ENCODE measurements at places on chromosomes 4 and X. TPM values are rescaled to one million over a fixed set of nuclear protein-coding genes. Genes with fewer than 3 reads are reported as not detected.

Gene DGAT2L6
- total RNA-seq: not detected

Gene SPANXD
- total RNA-seq: not detected

DNA sequence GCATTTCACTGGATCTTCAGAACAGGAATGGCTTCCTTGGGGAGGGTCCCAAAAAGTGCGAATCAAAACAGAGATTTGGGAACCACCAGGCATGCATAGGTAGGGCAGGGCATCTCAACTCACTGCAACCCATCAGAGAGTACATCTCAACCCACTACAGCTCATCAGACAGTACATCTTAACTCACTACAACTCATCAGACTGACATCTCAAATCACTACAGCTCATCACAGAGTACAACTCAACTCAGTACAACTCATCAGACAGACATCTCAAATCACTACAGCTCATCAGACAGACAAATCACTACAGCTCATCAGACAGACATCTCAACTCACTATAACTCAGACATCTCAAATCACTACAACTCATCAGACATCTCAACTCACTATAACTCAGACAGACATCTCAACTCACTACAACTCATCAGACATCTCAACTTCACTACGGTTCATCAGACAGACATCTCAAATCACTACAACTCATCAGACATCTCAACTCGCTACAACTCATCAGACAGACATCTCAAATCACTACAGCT is 47.5 kb upstream of the CLDN34 start:
- DNase-seq: no peak

Gene NMU
- total RNA-seq: not detected

- no peak for DNase-seq
Observed at GRCh38 chrX:154300816-154301215, 5.2 kb downstream of the TKTL1 start.

Gene FAM13A
- total RNA-seq: 39.9 TPM

- DNase-seq: no peak
Observed at GRCh38 chr4:2619459-2619858, 83.0 kb downstream of the FAM193A start.

Gene SSX7
- total RNA-seq: not detected

DNA sequence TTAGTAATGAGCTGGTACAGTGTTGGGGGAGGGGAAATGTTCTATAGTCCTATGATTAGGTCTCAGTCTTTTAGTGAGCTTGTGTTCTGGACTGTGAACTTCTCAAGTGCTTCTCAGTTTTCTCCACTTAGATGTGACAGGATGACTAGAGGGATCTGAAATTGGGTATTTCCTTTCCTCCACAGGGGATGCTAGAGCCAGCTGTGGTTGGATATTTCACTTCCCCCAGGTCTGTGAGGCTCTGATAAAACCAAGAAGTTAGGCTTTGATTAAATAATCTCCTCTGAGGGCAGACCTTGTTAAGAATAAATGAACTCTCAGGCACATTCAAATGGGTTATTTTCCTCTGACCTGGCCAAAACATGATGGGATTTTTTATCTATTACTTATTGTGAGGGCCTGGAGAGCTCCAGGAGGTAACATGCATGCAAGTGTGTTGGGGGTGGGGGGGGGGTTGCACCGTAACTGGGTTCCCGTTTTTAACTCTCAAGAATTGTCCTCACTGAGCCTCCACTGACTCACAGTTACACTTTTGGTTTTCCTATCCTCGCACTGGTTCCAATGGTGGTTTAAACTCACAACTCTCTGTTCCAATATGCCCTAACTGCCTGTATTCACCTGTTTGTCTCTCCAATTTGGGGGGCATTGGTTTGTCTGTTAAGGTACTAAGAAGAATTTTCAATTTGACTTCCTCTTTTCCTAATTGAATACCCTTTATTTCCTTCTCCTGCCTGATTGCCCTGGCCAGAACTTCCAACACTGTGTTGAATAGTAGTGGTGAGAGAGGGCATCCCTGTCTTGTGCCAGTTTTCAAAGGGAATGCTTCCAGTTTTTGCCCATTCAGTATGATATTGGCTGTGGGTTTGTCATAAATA is 28.1 kb upstream of the GLRA3 start:
- DNase-seq: no peak

GRCh38 chrX:110316351-110317060 is 1.4 kb downstream of the AMMECR1 start:
- no peak for DNase-seq

Gene GPM6B
- total RNA-seq: 527 TPM

All from sciatic nerve (tissue), 2 donors.